Stimulated activated CD4-positive, alpha-beta T cell treated with anti-CD3 and anti-CD28 coated beads, Interleukin-15, amount 100 ng/mL, for 48 hours (primary cell): ENCODE measurements at places on chromosomes 6 and 20.

DNA sequence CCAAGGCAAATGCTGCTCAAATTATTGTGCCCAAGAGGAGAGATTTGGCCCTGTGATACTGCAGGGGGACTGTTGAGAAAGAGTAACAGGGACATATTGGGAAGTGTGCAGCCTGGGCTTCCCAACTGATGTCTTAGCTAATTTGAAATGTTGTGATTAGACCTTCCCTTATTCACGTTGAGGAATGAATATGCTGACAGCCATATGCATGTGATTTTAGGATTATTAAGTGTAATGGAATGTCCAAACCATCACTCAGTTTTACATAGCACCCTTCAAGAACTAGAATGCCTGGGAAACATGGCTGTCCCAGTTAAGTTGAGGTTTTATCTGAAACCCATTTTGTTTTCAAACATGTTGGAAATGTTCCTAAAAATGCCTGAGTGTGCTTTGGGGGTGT lies 81.4 kb downstream of the CARMIL1 start:
- no peak for DNase-seq

DNA sequence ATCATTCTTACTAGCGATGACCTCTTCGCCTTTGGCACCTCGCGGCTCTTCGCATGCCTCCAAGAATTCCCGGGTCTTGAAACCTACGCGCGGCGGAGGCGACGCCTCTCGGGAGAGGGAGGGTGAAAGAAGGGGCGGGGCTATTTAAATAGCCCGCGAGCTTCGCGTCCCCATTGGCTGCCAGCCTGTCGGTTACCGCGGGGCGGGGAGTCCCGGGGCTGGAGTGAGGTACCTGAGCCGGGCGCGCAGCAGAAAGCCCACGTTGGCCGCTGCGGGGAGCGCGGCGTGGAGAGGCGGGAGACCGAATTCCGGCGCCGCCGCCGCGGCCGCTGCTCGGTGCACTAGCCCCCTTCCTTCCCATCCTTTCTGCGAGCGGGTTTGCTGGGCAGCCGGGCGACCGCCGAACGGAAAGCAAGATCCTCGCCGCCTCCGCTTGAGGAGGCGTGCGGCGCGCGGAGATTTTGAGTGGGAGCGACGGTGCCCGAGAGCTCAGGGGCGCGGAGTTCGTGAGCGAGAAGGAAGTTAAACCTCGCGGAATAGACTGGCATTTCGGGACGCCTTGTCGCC lies at the start of gene BMP6:
Gene BMP6, plus strand, starts transcription at position 251 of the 567 bp plus-strand sequence. CDS start 857 bp downstream, outside the sequence.
- peak; percentile 18 for DNase-seq

DNA sequence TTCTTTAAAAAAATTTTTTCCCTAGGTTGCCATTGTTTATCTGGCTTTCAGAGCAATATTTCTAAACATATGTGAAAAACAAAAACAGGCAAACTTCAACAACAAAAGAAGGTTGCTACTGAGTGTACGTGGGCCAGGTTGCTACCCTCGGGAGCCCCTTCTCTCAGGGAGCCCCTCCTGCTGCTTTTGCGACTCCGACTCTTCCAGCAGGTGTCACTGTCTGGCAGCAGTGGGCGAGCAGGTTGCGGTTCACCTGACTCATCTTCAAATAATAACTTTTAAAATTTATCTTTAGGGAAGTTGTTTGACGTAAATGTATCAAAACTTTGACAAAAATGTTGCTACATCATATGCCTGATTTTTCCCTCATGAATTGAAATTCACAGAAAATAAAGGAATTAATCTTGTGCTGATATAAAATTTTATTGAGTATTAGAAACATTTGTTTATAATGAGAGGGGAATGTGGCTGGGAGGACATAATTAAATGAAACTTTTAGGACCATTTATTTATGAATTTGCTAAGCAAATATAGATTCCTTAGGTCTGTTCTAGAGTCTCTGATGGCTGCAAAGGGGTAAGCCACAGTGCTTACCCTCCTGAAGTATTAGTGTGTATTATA lies 138.8 kb downstream of the HIVEP1 start:
- no peak for DNase-seq

DNA sequence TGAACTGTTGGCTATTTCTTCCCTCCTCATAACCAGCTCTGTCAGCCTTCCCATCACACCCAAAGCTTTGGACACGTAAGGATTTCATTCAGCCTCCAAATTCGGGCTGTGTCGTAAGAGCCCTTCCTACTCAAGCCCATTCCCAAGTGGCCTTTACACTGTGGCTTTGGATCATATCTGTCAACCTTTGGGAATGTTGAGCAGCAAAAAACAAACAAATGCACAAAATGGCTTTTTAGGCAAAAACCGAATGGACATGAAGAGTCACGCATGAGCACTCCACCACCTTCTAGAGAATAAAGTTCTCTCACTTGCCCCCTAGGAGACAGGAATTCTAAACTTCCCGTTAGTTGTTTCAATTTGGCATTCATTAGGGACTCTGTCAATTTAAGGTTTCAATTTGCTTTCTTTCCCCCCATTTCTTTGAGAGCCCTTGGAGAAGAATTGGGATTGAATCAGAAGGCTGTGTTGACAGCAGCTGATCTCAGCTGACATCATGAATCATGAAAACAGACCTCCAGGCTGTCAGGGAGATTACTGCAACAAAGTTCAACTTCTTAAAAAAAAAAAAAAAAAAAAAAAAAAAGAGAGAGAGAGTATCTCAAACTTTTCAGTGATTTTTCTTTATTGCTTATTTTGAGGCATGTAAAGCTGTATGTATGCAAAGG lies 110.3 kb downstream of the BCAS1 start:
- DNase-seq = no peak

DNA sequence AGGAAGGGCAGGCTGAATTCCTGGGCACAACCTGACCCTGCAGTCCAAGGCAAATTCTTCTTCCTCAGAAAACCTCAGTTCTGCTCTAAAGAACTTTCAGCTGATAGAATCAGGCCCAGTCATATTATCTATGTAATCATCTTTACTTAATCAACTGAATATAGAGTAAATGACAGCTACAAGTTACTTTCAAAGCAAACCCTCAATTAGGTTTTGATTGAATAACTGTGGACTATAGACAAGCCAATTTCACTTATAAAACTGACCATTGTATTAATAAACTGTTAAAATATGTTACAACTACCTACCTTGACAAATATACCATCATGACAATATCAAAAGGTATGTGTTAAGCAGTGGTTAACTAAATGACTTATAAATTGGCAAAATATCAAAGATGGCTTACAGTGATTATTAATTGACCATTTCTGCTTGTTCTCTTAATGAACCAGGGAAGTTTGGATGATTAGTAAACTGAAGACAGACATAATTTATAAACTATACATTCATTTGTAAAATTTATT lies 46.1 kb upstream of the ADGRF5 start:
- DNase-seq = no peak

- DNase-seq = no peak
Observed at GRCh38 chr6:32840604-32841246, 2.2 kb upstream of the TAP2 start.

DNA sequence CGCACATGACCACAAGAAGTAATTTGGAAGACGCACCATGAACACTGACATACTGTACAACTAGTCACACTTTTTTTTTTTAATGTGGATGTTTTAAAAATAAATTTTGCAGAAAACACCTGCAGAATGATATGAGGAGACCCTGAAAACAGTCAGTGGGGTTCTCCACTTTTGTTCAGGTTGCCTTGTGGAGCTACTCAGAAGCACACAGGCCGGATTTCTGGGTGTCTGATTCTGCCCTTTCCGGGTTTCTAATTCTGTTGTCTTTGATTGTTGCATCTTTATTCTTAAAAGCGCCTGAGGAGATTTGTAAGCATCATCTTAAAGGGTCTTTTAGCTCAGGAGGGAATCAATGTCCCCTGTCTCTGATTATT lies 74.5 kb downstream of the SSR1 start:
- no peak for DNase-seq

- DNase-seq = no peak
Observed at GRCh38 chr20:17648791-17649730, 33.0 kb downstream of the RRBP1 start.

DNA sequence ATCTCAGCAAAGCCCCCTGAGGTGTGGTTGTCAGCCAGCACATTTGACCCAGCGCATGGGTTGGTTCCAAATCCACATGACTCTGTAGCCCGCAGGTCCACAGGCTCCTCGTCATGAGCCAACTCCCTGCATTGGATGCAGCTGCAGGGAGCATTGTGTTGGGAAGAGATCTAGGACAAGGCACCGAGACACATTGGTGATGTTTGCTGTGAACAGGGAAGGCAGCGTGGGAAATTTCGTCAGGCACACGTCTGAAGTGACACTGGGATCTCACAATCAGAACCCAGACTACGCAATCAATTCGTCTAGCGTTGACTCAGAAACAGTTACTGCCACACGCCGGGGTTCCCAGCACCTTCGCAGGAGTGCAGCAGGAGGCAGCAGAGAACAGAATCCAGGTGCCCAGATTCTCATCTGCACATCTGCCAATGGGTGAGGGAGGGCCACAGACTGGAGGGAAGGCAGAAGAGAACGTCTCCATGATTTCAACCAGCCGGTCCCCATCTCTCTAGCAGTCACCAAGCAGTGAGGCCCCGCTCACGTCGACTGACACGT lies 177.0 kb downstream of the TTLL2 start:
- DNase-seq = no peak

DNA sequence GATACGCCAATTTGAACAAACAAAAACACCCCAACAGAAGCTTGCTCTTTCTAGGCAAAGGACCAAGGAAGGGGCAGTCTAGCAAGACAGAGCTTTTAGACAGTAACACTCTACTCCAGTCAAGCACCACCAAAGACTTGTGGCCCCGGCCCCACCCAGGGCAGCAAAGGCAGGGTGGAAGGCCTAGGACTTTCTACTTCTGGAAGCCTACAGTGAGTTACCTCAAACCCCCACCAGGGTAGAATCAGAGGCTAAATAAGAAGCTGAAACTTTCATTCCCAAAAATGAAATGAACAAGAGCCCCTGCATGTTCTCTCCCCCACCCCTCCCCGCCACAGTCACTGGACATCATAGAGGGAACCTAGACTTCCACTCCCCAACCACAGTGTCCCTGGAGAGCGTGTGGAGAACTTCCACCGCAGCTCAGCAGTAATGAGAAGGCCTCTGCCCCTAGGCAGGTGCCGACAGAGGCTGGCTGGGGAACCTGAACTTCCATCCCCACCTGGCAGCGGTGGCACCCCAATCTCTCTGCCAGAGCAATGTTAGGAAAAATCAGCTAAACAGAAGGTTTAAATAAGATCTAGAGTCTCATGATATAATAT lies 40.0 kb downstream of the KATNA1 start:
- no peak for DNase-seq

GRCh38 chr6:40894962-40895799 lies 143.8 kb downstream of the UNC5CL start:
- no peak for DNase-seq

GRCh38 chr6:151974061-151974617 lies 166.7 kb downstream of the ESR1 start:
- no peak for DNase-seq

DNA sequence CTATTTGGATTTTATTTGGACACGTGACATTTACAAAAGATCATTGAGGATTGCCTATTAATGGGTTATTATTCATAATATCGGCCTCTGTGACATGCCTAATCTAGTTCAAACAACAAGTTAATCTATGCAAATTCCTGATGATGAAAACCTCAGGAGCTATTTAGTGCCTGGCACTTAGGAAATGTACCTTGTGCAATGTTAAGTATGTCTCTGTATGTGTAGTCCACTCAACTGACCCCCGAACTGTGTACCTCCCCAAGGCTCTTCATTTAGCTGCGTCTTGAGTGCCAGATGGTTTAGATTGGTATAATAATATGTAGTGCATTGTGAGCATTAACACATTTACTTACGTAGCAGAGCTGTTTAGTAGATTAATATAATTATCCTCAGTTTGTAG lies 6.9 kb downstream of the LAMA2 start:
- DNase-seq = no peak

DNA sequence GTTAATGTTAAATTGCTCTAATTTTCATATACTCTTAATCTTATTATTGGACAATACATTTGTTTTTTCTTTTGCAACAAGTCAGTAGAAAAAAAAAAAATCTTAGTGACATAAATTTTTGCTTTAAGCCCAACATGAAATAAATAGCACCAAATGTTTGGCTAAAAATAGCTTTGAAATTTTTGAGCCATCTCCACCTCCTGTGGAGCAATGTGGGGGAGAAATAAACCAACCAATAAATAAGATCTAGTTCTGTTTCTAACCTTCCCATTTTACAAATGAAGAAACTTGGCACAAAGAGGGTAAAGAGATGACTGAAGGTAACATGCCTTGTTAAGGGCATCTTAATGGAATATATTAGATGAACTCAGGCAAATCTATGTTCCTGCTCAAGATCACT lies 91.4 kb downstream of the PRKN start:
- no peak for DNase-seq

GRCh38 chr6:135693811-135694370 lies 157.6 kb upstream of the PDE7B start:
- no peak for DNase-seq

DNA sequence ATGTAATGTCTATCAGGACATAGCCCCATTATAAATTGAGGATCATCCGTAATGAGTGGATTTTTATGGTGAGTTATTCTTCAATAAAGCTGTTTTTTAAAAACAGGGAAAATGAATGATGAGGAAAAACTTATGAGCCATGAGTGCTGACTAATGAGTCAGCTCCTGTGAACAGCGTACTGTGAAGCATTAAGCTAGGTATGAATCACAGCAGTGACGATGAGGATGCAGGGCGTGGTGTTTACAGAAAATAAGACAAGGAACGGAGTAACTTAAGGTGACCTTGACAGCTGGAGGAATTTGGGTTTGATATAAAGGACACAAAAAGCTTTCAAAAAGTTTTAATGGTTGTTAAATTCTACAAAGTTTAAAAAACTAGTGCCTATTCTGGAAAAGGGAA lies 96.3 kb downstream of the FOXF2 start:
- no peak for DNase-seq

DNA sequence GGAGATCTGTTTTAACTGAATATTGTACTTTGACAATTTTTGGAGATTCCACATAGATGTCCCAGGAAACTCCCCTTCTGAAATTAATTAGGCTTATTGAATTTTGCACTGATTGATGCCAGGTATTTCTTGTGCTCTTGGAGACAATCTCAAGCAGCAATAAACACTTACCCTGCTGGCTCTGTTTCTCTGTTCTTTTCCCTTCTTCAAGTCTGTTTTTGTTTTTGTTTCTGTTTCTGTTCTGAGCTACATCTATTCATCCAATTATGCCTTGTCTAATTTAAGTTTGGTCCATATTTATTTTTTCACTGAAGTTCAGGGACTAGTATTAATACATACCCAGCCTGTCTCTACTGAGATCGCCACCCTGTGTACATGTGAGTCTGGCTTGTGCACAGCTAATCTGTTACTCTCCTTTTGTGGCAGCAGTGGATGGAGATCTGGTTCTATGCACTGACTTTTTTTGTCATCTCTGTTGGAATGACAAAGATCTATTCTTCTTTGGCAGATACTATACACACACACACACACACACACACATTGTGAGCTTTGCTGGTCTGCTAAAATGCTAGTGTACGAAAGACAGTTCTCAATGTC lies 51.9 kb downstream of the IL22RA2 start:
- no peak for DNase-seq
